Stimulated activated CD4-positive, alpha-beta T cell treated with anti-CD3 and anti-CD28 coated beads, Interleukin-15, amount 100 ng/mL, for 1 hour (primary cell): ENCODE measurements at places on chromosomes 7 and 10.

DNA sequence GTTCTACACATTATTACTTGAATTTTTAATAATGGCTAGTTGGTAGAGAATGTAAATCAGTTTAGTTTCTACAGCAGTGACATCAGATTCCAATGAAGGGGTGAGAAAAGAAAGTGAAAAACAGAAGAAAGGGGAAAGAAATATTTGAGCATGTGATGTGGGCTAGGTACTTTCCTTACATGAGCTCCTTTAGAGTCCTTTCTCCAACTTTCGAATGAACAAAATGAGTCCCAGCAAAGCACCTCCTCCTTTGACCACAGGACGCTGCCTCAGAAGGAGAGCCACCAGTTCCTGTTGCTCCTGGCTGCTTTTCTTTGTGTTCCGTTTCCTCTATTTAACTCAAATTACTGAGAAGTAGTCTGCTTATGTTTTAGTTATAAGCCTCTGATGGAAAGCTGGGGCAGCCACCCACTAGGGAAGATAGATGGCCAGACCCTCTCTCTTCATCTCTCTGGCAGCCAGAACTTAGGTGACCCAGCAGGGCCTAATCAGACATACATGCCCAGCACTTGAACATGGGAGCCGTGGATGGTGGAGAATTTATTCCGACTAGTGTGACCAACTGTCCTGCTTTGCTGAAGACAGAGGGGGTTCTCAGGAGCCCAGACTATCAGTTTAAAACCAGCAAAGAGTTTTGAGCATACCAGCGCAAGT is 82.4 kb upstream of the NME8 start:
- no peak for DNase-seq

DNA sequence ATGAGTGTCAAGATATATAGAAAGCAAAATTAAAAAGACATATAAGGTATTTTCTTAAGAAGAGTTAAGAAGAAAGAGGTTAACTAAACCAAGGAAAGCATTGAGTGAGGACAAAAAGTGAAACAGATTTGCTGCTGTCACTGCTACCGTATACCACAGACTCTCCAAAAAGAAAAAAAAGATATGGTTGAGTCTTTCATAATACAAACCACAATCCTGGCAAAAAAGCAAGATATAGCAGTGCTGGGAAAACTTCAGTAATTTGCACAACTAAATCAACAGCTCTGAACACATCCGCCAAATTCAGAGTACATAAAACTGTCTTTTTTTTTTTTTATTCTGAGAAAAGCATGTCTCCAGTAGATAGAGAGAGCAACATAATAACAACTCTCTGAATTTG is 114.7 kb downstream of the ETV1 start:
- DNase-seq = no peak

GRCh38 chr7:91800389-91800788 is 80.1 kb downstream of the MTERF1 start:
- no peak for DNase-seq

GRCh38 chr10:28788252-28788651 is 110.9 kb downstream of the BAMBI start:
- DNase-seq = no peak

DNA sequence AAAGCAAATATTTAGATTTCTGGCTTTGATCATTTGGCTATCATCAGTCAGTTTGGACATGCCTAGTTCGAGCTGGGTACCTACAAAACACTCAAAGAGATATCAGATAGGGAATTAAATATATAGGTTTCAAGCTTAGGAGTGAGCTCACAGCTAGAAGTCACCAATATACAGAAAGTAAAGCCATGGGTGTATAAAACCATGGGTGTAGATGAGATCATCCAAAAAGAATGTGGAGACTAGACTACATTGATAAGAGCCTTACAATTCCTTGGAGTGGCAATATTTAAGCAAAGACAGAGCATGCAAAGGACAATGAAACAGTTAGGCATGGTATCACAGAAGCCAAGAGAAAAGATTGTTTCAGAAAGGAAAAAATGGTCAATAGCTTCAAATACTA is 7.2 kb upstream of the RALA start:
- DNase-seq = no peak

DNA sequence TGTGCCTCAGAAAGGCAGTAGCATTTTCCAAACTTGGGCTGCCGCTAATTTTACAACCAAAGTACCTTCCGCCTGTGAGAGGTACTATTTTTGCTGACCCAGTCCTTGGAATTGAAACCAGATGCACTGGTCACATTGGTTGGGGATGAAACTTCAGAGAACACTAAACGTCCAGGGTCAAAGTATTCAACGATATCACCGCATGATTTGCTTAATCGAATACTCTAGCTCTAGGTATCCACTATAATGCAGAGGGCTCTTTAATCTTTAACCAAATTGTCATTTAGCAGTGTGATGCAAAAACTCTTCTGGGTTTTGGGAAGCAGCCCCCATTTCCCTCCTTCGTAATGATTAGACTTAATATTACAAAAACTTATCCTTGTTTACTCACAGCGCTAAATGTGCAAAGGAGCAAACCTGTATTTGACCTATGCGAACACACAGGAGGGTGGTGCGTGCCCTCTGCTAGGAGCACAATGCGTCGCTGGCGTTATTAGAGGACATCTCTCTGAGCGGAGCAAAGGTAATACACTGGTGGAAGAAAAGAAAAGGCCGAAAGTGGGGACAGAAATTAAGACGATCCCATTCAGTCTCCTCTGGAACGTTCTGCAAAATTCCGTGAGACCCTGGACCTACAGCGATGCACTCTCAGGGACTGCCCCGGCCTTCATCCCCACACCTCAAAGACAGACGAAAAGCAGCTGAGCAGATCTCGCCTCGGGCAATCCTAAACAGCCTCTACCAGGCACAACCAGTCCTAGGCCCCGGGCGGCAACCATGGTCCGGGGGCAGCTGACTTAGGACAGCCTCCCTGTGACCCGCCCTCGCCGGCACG is 916 bp upstream of the EEPD1 start:
- DNase-seq = no peak
